Effector memory CD8-positive, alpha-beta T cell (primary cell): ENCODE measurements at places on chromosomes 11 and 22.
A peak's percentile ranks its signal among the peaks of the same experiment; 100 is the strongest.

DNA sequence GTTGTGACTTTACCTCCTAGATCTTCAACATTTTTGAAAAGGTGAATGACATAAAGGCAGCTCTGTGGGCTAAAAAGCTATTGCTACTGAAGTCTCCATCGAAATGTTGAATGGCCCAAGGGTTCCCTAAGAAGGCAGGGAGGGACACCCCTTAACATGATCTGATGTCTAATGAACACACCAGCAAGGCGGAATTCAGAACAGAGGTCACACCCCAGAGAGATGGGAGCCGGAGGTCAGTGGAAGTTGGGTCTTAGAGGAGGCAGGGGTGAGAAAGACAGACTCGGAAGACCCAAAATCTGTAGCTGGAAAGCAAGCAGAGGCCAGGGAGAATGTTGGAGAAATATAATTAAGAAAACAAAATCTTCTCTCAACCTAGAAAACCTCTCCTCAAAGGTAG is 79.0 kb downstream of the TRIM29 start:
- H3K27me3 ChIP-seq: peaks cover 22% of the 10 kb centered on the region
- DNase-seq: no peak
- no peaks in the 10 kb centered on the region for H3K36me3 ChIP-seq
- H3K4me3 ChIP-seq: no peak overlapping the region

DNA sequence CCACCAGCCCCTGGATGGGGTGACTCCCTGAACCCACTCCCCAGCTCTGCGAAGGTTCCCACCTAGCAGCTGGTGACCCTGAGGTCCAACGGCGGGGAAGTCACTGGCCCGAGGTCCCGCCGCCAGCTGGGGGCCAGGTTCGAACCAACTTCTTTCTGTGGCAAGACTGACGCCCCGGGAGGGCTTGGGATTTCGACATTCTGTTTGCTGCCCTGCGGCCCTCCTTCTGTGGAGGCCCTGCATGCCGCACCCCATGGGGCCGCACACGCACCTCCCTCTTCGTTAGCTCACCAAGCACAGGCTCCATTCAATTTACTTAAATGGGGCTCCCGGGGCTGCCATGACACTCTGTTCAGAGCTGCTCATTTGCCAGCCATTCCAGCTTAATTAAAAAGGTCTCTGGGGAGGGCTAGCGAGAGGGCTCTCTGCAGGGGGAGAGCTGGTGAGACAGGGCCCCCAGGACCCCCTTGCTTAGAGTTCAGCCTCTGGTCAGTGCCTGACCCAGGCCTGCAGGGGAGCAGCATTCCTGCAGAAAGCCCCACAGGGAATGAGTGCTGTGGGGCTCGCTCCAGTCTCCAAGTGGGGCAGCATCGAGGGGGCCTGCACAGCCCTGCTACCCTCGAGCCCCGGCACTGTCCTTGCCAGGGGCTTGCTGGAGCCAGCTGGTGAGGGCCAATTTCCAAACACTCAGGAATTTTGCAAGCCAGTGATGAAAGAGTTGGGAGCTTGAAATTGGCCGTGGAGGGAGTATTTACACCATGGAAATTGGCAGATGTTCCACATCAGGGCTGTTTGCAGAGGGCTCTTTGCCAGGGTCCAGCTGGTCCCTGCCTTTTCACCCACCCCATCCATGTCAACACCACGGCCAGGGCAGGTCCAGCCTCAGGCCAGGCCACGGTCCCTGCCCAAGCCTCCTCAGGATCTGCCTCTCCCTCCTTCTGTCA is 80.8 kb downstream of the CACNA1I start:
- no peak for DNase-seq
- H3K4me3 ChIP-seq: no peak overlapping the region
- H3K27me3 ChIP-seq: no peaks in the 10 kb centered on the region

GRCh38 chr11:68684385-68685356 is at the start of gene GAL:
Gene GAL (plus strand): TSS chr11:68684544. CDS start chr11:68684924, 380 bp downstream.
- no peak for DNase-seq
- no peaks in the 10 kb centered on the region for H3K4me1 ChIP-seq
- H3K27ac ChIP-seq: no peak within 1 kb of the TSS
- H3K27me3 ChIP-seq: peaks cover 65% of the 10 kb centered on the region
- H3K36me3 ChIP-seq: no peaks in the 10 kb centered on the region

DNA sequence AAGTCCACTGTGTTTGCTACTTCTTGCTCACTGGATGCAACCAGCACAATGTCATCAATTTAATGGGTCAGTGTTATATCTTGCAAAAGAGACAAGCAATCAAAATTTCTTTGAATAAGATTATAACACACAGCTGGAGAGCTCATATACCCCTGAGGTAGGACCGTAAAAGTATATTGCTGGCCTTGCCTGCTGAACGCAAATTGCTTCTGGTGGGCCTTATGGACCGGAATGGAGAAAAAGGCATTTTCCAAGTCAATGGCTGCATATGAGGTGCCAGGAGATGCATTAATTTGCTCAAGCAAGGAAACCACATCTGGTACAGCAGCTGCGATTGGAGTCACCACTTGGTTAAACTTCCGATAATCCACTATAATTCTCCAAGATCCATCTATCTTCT is 119.1 kb downstream of the ZNF280B start:
- H3K4me1 ChIP-seq: no peaks in the 10 kb centered on the region
- peaks cover 65% of the 10 kb centered on the region for H3K27me3 ChIP-seq
- no peaks in the 10 kb centered on the region for H3K36me3 ChIP-seq
- no peak for DNase-seq
- no peak overlapping the region for H3K4me3 ChIP-seq

DNA sequence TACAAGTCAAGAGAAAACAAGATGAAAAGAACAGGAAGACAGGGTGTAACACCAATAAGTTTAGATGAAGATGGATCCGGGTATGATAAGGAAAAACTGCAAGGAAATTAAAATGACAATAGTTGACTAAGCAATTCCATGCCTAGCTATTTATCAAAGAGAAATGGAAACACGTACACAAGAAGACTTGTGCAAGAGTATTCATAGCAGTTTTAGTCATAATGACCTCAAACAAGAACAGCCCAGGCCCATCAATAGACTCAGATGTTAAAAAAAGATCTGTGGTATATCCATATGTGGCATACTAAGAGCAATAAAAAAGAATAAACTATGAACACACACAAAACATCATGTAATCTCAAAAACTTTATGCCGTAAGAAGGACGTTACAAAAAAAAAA is 33.2 kb downstream of the SLC5A12 start:
- H3K36me3 ChIP-seq: no peaks in the 10 kb centered on the region
- H3K4me3 ChIP-seq: no peak overlapping the region
- H3K27me3 ChIP-seq: no peaks in the 10 kb centered on the region
- no peak for DNase-seq

GRCh38 chr22:36323182-36323854 is 64.4 kb downstream of the MYH9 start:
- H3K4me3 ChIP-seq: no peak overlapping the region
- no peak for DNase-seq
- H3K27me3 ChIP-seq: no peaks in the 10 kb centered on the region
- H3K27ac ChIP-seq: peak overlapping the region; percentile 52

DNA sequence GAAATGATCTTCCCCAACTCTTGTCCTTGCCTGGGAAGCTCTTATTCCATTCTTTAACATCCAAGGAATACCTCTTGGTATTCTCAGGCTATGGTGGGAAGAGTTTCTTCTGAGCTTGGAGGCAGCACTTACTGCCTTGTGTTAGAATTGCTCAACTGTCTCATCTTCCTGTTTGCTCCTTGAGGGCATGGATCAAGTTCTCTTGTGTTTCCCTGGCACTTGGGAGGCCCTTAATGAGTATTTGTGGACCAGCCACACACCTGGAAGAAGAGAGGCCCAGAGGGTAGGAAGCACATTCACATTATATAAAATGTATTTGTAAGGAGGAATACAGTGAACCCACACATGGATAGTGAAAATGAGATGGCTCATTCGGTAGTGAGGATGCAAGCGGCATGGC is 3.4 kb upstream of the SORL1-AS1 start:
- H3K36me3 ChIP-seq: peaks cover 29% of the 10 kb centered on the region
- peaks cover 68% of the 10 kb centered on the region for H3K4me1 ChIP-seq
- no peaks in the 10 kb centered on the region for H3K27me3 ChIP-seq
- H3K4me3 ChIP-seq: peak overlapping the region; percentile 99
- DNase-seq: no peak

GRCh38 chr11:69171476-69172240 is 15.9 kb downstream of the SMIM38 start:
- no peak overlapping the region for H3K27ac ChIP-seq
- peaks cover 27% of the 10 kb centered on the region for H3K27me3 ChIP-seq
- H3K36me3 ChIP-seq: no peaks in the 10 kb centered on the region
- DNase-seq: no peak
- no peaks in the 10 kb centered on the region for H3K4me1 ChIP-seq

GRCh38 chr22:22061085-22062077 is 78.8 kb upstream of the TOP3B start:
- no peaks in the 10 kb centered on the region for H3K4me1 ChIP-seq
- peaks cover 46% of the 10 kb centered on the region for H3K27me3 ChIP-seq
- H3K4me3 ChIP-seq: no peak overlapping the region
- DNase-seq: no peak

GRCh38 chr11:86896441-86896841 is 58.8 kb downstream of the FZD4 start:
- H3K36me3 ChIP-seq: no peaks in the 10 kb centered on the region
- no peak overlapping the region for H3K27ac ChIP-seq
- no peaks in the 10 kb centered on the region for H3K4me1 ChIP-seq
- no peak overlapping the region for H3K4me3 ChIP-seq
- DNase-seq: no peak

DNA sequence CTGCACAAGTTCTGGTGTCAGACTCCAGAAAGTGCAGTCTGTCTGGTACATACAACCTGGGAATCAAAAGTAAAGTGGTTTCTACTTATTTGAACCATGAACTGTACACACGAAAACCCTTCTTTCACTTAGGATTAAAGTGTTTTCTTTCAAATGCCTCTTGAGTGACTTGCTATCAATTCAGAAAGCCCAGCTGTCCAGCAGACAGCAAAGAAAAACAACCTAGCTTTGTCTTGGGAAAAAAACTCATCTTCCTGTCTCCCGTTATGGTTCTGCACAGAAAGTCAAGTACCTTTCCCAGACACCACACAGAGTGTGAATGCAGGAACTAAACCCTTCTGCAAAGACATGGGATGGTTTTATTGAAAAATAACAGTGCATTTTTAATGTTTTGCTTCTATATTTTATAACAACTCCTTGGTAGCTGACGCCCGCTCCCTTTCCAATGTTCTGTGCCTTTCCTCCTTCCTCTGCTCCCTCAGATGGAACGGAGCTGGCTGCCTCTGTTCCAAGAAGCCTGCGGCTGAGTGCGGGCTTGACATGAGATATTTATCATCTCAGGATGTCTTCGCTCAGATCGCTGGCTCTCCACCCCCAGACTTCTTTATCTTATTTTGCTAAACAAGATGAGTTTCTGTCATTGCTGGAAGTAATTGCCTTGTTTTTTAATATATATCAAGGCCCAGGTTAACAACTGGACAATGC is 322.3 kb upstream of the B3GAT1 start:
- H3K27me3 ChIP-seq: peaks cover 14% of the 10 kb centered on the region
- no peak overlapping the region for H3K27ac ChIP-seq
- no peak for DNase-seq
- H3K36me3 ChIP-seq: peaks cover 3% of the 10 kb centered on the region
- H3K4me1 ChIP-seq: no peaks in the 10 kb centered on the region
- H3K4me3 ChIP-seq: no peak overlapping the region

DNA sequence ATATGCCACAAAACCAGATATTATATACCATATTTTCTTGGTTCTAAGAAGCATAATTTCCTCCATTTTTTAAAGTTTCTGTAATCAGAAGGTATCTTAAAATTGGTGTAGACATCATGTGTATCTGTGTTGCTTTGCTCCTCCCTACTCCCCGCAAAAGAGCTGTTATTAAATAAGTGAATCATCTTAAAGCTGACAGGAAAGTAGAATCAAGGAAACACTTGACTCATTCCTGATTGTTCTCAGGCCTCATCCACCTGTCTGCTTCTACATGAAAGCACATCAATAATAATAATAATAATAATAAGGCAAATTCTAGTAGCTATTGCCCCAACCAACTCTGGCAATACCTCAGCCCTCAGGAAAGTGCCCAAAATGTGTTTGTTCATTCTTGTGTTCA is 26.2 kb upstream of the GUCY1A2 start:
- no peaks in the 10 kb centered on the region for H3K4me1 ChIP-seq
- no peak for DNase-seq
- no peak overlapping the region for H3K27ac ChIP-seq
- H3K36me3 ChIP-seq: no peaks in the 10 kb centered on the region

DNA sequence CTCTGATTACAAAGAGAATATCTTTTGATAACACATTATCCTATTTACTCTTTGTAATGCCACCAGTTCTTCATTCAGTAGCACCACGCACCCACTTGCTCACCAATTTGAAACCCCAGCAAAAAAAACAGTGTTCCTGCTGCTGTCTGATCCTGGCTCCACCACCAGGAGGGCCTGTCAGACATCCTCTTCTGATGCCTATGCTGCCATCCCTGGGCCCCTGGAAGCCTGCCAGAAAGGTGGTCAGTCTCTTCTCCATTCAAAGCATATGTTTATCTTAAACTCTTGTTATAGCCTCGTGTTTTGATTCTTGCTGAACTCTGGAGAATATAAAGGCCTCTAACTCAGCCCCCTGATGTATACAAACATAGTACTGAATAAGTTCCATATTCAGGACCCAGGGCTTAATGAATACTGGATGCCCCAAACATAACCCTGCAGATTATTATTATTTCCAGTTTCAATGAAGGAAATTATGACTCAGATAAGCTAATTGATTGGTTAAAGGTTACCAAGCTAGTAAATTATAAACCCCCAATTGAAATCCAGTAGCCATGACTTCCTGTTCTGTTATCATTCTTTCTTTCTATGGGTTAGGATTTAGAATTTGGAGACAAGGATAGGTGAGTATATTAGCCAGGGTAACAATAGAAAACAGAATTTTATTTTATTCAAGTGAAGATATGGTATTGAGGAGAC is 116.7 kb downstream of the NTM start:
- H3K4me1 ChIP-seq: no peaks in the 10 kb centered on the region
- H3K27me3 ChIP-seq: no peaks in the 10 kb centered on the region
- H3K36me3 ChIP-seq: no peaks in the 10 kb centered on the region
- H3K27ac ChIP-seq: no peak overlapping the region

DNA sequence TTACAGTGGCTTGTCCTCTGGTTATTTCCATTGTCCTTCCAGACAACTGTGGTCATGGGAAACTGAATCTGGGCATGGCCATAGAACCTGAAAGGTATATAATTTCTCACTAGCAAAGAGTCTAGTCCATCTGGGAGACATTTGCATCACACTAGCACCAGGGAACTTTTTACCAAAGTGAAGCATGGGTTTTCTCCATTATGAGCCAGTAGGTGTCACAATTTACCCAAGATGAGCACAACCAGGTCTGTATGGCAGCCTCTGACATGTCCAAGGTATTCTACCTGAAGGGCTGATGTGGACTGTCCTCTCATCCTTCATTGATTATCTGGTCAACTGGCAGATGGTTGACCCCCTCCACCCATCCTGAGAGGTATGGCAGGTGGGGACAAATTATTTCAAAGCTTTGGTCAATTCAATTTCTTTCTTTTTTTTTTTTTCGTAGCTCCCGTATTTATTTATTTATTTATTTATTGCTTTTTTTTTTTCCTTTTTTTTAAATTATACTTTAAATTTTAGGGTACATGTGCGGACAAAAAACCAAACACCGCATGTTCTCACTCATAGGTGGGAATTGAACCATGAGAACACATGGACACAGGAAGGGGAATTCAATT is 425.9 kb downstream of the TMEM135 start:
- peaks cover 6% of the 10 kb centered on the region for H3K27me3 ChIP-seq
- no peak overlapping the region for H3K4me3 ChIP-seq
- H3K27ac ChIP-seq: no peak overlapping the region
- no peaks in the 10 kb centered on the region for H3K4me1 ChIP-seq

- no peaks in the 10 kb centered on the region for H3K36me3 ChIP-seq
- no peak overlapping the region for H3K27ac ChIP-seq
- DNase-seq: no peak
- H3K4me1 ChIP-seq: no peaks in the 10 kb centered on the region
- no peak overlapping the region for H3K4me3 ChIP-seq
- H3K27me3 ChIP-seq: peaks cover 72% of the 10 kb centered on the region
Observed at GRCh38 chr11:125389339-125390166, 106.5 kb downstream of the FEZ1 start.
